ENCODE measurements at places on chromosomes 2 and 18.

DNA sequence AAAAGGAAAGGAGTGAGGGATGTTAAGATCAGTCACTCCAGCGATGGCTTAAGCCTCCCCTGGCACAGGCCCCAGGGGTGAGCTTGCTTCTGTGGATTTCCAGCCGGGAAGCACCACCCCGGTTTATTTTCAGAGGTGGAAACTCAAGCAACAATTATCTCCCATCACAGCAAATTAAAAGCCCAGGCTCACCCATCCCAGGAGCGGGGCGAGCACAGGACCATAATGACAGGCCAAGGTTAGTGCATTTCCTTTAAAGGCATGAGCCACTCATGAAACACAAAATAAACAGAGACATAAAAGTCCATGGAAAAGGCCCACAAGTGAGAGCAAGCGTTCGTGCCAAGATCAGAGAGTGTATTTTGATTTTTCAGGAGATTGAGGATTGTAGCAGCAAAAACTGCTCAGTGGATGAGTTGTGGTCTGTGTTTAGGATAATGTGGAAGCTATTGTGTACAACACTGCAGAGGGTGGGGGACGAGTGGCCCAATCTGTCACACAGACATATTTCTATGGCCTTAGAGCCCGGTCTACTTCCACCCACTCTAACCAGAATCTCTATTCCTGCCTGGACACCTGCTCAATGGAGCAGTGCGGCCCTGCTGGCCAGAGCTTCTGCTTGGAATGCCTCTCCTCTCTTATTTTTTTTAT, 111.4 kb upstream of the CDC42EP3 start:
- DNase-seq, result no peak

- no peak for DNase-seq
Measured at GRCh38 chr2:45334205-45334604, 276.9 kb downstream of the SRBD1 start.

DNA sequence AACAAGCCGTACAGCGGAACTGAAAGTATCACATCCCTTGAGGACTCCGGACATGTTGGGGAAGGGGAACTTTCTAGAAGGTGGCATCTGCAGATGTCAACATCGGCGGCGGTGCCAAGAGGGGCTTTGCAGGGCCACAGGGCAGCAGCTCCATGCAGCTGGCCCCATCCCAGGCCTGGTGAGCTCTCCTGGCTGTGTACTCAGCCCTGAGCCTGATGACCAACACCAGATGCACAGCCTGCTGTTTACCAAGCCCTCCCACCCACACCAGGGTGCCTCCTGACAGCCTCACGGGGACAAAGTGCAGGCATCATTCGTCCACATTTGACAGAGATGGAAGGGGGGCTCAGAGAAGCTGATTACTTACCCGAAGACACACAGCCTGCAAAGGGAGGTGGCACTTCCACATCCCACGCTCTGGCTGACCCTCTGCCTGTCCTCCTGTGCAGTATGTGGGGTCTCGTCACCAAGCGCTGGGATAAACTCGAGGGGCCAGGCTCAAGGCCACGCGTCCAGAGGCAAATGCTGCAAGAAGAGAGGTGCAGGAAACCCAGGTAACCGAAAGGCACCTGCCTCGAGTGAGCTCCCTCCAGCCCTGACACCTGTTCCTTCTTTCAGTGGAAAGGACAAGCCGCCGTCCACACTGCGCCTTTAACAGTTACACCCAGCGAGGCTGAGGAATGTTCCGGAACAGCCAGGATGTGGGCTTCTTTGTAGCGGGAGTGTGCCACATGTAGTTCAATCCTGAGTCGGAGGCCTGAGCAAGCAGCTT, 69.0 kb upstream of the ASAP2 start:
- DNase-seq, result no peak

DNA sequence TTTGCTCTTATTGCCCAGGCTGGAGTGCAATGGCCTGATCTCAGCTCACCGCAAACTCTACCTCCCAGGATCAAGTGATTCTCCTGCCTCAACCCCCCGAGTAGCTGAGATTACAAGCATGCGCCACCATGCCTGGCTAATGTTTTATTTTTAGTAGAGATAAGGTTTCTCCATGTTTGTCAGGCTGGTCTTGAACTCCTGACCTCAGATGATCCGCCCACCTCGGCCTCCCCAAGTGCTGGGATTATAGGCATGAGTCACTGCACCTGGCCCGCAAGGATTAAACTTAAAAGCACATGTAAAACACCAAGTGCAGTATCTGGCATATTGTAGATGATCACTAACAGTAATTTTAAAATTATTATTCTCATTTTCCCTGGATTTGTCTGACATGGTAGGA, 72.9 kb downstream of the C1QL2 start:
- DNase-seq, result no peak

GRCh38 chr2:168002021-168002553, 245.3 kb downstream of the STK39 start:
- DNase-seq, result no peak

DNA sequence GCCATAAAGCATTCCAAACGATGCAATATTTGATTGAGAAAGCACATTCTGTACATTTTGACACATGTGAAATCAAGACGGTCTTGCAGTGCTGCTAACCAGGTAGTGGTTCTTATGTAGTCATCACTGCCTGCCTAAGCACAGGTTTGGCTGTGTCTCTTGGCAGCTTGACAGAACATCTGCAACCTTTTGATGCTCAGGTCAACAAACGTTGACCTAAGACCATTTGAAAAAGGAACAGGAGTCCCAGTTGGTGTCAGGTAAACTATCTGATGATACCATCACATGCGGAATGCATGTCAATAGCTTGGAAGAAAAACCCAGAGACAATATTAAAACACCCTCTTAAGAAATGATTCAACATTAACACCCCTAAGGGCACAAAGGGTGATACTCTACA, 80.7 kb downstream of the L3MBTL4 start:
- DNase-seq, result no peak

DNA sequence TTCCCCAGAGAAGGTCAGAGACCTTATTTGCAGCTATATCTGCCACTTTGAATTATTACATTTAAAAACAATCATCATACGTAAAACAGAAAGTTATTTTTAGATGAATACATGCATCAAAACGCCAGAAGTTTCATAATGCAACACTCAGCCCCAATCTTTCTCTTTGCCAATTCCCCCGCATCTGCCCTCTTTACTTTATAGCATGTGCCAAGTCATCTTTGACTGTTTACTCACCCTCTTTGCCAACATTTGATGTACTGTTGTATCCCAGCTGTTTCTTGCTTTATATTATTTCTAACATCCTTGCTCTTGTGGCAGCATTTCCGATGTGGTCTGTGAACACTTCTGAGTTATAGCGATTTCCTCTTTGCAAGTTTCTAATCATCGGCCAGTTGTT, 86.2 kb downstream of the CRIM1 start:
- no peak for DNase-seq

GRCh38 chr2:65432227-65433190, at the start of gene SPRED2:
TSS of gene SPRED2 (minus strand) at chr2:65432599. CDS start at chr2:65431987, 612 bp downstream.
- DNase-seq, result peak; percentile 40

GRCh38 chr2:241191081-241191480, 2.6 kb downstream of the ANO7 start:
- no peak for DNase-seq

DNA sequence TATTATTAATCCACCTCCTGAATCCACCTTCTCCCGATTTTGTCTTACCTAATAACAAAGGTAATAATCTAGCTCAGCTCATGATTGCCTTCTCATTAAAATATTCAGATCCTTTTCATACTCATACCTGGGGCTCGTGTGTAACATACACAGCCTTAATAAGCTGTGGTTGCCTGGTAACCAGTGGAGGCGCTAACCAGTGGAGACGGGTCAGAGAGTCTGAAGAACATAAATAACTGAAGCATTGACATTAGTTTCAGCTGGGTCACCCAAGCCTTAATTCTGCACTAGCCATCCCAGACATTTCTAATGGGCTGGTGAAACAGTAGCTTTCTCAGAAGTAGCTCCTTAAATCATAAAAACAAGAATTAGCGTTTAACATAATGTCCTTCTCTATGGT, 14.8 kb upstream of the DTNA start:
- no peak for DNase-seq

DNA sequence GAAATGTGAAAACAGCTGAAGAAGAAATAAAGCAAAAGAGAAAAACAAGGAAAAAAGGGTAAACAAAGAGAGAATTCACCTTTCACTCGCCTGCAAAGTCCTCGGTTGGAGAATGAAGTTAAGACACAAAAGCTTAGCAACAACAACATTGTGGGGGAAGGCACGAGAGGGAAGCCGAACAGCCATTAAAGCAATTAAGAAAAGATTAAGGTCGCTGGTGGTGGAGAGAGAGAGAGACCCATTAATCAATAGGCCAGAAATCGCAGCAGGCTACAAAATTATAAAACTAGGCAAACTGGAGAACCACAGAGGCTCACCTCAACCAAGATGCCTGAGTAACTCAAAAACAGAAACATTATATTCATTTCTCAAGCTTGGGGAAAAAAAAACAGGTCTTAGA, 120.0 kb upstream of the SIX3 start:
- DNase-seq, result no peak

DNA sequence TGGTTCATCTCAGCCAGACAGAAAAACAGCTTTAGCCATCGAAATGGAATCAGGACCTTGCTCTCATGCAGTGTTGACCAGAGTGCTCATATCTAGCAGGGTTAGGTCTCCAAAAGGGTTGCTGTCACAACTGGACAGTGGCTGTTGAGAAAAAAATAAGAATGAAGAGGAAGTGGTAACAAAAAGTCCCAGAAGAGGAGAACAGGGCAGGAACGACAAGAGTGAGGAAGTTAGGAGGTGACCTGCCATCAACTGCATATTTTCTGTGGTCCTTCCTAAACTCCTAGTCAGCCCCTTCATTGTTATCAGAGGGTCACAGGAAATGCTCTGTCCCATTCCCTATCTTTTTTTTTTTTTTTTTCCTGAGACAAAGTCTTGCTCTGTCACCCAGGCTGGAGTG, 188.1 kb upstream of the LINC00305 start:
- no peak for DNase-seq

DNA sequence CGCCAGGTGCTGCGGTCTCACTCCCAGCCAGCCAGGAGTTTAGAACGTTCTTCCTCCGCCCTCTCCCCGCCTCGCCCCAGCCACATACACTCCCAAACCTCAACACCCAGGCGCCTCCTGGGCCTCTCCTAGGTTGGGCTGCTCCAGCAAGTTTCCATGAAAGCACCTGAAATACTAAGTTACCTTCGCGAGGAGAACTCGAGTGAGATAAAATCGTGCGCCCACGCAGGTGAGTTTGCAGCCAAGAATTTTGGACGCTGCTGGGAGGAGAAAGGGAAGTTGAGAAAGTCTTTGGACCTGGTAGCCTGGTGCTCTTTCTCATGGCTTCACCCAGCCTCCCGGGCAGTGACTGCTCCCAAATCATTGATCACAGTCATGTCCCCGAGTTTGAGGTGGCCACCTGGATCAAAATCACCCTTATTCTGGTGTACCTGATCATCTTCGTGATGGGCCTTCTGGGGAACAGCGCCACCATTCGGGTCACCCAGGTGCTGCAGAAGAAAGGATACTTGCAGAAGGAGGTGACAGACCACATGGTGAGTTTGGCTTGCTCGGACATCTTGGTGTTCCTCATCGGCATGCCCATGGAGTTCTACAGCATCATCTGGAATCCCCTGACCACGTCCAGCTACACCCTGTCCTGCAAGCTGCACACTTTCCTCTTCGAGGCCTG, at the start of gene GPR39:
GPR39 (plus strand) TSS at position 83 of the 673 bp plus-strand sequence.
- DNase-seq, result no peak

- DNase-seq, result no peak
Measured at GRCh38 chr2:9473308-9473984, 905 bp upstream of the IAH1 start.

DNA sequence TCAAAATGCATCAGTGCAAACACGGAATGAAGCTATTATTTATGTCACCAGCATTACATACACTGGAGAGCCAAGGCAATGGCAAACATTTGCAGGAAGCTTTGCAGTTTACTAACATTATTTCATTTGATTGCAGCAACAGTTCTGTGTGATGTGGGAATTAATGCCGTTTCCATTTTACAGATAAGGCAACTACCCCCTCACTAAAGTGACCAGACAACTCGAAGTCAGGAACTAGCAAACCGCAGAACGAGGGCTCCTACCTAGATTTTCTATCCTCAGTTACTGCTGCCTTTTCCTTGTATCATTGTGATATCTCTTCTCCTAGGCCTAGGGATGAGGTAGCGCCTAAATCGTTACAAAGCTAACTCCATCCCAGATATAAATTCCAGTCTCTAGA, 85.5 kb downstream of the COLEC12 start:
- no peak for DNase-seq

- no peak for DNase-seq
Measured at GRCh38 chr2:26989156-26989555, 18.7 kb downstream of the MAPRE3 start.

DNA sequence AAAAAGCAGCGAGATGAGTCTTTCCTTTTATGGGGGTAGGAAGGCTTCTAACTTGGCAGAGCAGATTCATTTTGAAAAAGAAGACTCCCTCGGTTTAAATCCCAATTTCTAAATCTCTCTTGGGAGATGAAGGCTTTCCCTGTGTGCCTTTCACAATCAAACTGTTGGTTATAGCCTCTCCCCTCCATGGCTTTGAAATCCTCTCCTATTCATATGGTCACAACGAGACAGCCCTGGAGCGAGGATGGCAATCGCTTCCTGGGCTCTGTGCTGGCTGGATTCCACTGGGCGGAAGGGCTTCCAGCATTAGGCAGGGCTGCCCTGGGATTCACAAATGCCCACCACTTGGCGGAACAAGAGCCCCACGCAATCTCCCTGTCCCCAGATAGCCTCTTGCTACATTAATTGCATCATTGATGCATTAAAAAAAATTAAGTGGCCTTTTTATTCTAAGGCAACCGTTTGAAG, 1.6 kb downstream of the CAVIN2 start:
- DNase-seq, result no peak

GRCh38 chr2:10204326-10205161, 82.0 kb downstream of the RRM2 start:
- no peak for DNase-seq

DNA sequence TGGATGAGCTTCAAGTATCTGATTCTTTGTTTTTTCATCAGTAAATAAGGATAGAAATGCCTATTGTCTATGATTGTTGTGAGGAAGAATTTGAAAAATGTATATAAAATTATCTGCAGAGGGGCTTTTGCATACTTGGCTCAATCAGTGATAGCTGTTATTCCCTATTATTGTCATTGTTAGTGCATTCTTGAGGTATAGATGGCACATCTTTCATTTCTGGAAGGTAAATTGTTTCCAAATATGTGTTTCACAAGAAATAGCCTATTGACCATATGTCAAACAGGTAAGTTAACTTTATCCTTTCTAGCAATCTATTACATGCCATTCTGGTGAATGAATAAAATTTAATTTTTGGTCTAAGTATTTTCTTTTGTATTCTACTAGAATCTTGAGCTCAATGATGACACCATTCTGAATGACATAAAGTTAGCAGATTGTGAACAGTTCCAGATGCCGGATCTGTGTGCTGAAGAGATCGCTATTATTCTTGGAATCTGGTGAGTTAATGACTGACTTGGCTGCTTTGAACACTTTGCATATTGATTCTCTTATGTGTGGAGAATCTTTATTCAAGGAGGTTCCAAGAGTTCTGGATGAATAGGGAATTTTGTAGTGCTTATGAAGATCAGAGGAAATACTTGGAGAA, 44.2 kb downstream of the TTC27 start:
- DNase-seq, result no peak

All from activated CD4-positive, CD25-positive, alpha-beta regulatory T cell (primary cell).